ENCODE measurements at places on chromosomes 1 and 21.

DNA sequence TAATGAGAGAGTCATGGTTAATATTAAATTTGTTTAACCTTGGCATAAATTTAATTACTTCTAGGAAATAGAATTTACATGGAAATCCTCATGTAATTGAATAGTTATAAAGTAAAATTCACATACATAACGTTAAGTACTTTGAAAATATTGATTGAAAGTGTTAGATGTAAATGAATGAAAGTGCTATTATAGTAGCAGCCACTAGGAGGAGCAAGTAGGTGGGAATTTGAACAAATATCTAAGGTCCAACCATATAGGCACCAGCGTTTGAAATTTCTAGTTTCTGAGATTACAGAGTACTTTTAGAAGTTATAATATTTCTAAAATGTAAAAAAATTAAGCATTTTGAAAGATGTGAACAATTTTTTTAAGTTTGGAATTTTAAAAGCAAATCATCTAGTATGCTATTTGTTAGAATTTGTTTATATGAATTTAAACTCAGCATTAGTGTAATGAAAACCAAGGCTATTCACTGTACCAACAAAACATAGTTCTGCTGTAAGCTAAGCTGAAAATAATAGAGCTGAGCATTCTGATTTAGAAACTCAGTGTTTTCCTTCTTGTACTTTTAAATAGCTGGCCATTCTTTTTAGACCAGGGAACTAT lies 3.3 kb downstream of the B3GALT2 start:
- no peak for DNase-seq

- no peak for DNase-seq
These were observed 92.4 kb downstream of the ATP1A1 start for GRCh38 chr1:116465477-116465844.

GRCh38 chr1:160836981-160837557 lies 25.6 kb downstream of the CD244 start:
- DNase-seq, result no peak

GRCh38 chr1:217133092-217133491 lies 409.9 kb upstream of the ESRRG start:
- DNase-seq, result no peak

GRCh38 chr21:44872649-44873355 lies 688 bp downstream of the PTTG1IP start:
- no peak for DNase-seq

DNA sequence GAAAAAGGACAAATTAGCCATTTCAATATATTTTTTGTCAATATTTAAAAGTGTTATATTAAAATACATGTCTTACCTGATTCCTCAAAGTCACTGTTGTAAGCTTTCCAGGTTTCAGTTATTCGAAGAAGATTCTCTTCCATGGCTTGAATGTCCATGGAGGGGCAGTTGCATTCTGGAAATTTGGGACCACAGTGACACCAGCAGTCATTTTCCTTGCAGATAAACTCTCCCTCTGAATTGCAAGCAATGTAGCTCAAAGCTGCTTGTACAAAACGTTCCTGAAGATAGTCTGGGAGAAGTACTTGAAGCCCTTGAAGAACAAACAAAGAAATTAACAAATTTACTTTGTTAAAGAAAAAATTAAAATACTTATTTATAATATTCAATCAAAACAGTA lies 251.7 kb downstream of the BRINP3 start:
- no peak for DNase-seq

- no peak for DNase-seq
These were observed 16.2 kb downstream of the AZIN2 start for GRCh38 chr1:33097137-33097611.

DNA sequence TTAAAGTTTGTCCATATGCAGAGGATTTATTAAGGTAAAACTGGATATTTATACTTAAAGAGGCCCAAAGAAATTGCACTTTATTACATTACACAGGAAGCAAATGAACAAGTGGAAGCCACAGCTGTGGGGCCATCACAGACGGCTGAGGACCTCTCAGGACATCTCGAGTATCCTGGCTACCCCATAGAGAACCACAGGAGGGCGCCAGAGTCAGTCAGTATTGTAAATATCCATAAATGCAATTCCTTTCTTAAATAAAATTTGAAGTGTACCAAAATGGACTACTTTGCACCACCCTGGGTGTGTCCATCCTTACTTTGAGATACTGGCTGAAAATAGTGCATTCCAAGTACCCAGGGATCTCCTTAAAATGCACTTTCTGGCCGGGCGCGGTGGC lies 257.2 kb downstream of the MRPL39 start:
- no peak for DNase-seq

GRCh38 chr1:172679000-172679772 lies 20.3 kb downstream of the FASLG start:
- DNase-seq, result no peak

Data from activated CD4-positive, CD25-positive, alpha-beta regulatory T cell treated with anti-CD3 and anti-CD28 coated beads, Interleukin-2, amount 50 U/mL, for 16 hours (primary cell).